ENCODE measurements at places on chromosomes 2 and 18.

DNA sequence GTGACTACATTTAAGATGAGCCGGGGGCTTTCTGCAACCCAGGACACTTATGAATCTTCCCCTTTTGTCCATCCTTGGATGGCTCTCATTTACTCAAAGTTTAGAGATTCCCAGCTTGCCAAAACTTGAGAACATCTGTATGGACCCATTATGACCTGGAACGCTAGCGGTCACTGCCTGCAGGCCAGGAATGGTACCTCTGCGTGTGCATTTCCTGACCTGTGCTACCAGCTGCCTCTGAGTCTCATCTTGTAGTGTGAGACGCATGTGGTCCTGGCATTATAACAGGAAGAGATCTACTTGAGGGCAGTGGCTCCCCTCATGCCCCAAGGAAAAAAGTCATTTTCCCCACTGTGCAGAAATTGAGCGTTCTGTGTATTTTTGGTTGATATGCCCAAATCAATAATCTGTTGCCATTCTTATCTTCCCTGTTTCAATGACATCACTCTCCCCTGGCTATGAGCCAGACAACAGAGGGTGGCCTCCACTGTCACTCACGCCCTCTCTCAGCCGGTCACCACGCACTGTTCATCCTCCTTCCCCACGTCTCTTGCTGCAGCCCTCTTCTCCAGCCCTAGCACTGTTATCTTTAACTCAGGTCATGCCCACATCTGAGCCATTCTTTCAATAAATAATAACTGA, 28.5 kb upstream of the NPAS2 start:
- H3K27ac ChIP-seq: no peak overlapping the region
- no peaks in the 10 kb centered on the region for H3K36me3 ChIP-seq
- peak; percentile 62 for DNase-seq

DNA sequence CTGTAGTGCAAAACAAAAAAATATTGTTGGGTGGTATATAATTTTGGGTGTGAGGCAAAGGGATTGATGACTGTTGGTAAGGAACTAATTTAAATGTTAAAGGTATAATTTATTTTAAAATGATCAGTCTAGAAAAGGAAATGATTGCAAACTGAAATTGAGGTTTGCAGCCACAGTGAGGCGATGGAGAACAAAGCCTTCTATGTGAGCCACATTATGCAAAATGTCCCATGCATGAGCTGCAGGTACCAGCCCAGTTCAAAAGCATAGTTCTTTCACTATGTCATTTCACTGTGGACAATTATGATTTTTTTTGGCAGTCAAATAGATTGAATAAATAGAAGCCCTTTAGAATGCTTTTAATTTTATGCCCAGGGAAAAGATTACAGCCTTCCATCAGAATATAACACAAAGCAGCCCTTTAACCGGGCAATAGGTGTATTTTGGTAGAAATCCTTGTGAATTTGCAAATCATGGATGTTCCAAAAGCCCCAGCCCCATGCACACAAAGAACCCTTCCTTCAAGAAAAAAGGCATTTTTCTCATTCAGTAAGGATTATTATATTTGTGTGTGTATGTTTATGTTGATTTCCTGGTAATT, 1.7 kb downstream of the MAP2 start:
- no peaks in the 10 kb centered on the region for H3K36me3 ChIP-seq
- H3K27ac ChIP-seq: no peak overlapping the region
- peaks cover 17% of the 10 kb centered on the region for H3K4me1 ChIP-seq
- peak; percentile 15 for DNase-seq

DNA sequence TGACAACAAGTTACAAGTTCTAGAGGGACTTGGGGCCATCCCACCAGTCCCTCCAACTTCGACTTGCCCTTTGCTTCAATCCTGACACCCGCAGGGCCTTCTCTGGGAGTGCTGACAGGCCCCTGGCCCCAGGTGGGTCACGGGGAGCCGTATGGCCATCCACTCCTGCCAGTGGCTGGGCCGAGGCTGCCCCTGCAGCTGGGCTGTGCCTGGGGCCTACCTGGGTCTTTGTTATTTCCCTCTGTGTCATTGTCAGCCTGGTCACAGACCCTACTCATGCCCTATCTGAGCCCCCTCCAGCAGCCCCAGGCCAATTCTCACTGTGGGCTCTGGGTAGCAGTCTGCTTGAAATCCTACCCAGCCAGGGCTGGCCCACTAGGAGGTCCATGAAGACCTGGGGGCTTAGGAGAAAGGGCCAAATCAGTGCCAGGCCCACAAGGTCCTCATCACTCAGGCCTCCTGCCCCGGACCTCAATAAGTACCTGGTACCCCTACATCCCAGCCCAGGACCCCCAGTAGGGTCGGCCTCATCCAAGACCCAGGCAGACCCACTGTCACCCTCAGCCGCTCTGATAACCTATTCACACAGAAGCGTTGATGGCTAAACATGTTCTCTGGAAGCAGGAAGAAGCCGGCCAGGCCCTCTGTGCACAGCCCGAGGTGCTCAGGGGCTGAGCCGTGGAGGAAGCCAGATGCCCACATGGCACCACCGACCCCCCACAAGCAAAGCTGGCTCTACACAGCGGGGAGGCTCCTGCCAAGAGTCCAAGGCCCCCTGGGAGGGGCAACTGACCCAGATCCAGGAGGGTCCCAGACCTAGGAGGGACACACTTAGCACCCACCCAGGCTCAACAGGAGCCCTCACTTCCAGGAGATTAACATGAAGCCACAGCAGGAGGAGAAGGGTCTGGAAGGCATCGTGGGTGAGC, 57.7 kb downstream of the BIN1 start:
- no peaks in the 10 kb centered on the region for H3K27me3 ChIP-seq
- no peaks in the 10 kb centered on the region for H3K4me1 ChIP-seq
- DNase-seq: peak; percentile 16
- no peak overlapping the region for H3K27ac ChIP-seq
- no peak overlapping the region for H3K4me3 ChIP-seq
- H3K36me3 ChIP-seq: peaks cover 19% of the 10 kb centered on the region

- peaks cover 16% of the 10 kb centered on the region for H3K4me1 ChIP-seq
- no peaks in the 10 kb centered on the region for H3K36me3 ChIP-seq
- H3K27me3 ChIP-seq: no peaks in the 10 kb centered on the region
- no peak overlapping the region for H3K4me3 ChIP-seq
- H3K27ac ChIP-seq: no peak overlapping the region
Observed at GRCh38 chr2:113822087-113822815, 65.8 kb upstream of the SLC35F5 start.

- no peak for DNase-seq
- no peak overlapping the region for H3K4me3 ChIP-seq
- no peaks in the 10 kb centered on the region for H3K4me1 ChIP-seq
- H3K36me3 ChIP-seq: no peaks in the 10 kb centered on the region
Observed at GRCh38 chr18:66630831-66631230, 26.9 kb upstream of the CDH19 start.

- H3K27ac ChIP-seq: no peak overlapping the region
- peaks cover 6% of the 10 kb centered on the region for H3K4me1 ChIP-seq
- no peaks in the 10 kb centered on the region for H3K36me3 ChIP-seq
Observed at GRCh38 chr18:58067601-58068000, 23.6 kb downstream of the NEDD4L start.

DNA sequence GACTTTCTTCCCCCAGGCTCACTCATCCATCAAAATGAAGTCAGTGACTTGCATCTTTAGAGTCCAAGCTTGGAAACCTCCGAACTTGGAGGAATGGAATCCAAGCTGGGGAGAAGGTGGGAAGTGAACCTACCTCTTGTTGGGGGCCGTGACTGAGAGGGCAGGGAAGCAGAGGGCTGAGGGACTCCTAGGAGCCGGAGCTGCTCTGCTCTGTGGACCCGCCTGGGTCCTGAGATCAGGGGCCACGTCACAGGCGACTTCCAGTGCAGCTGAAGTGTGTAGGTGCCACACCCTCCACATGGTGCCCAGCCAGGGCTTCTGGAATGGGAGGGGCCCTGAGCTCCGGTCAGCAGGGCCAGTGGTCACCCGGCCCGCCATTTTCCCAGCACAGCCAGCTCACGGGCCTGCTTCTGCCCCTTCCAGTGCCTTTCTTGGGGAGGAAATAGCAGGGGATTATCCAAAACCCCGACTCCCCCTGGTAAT, 63.4 kb upstream of the OTOS start:
- H3K27me3 ChIP-seq: no peaks in the 10 kb centered on the region
- no peaks in the 10 kb centered on the region for H3K4me1 ChIP-seq
- H3K4me3 ChIP-seq: no peak overlapping the region
- H3K27ac ChIP-seq: no peak overlapping the region

GRCh38 chr2:148596018-148596417, 48.5 kb upstream of the EPC2 start:
- no peak for DNase-seq
- no peak overlapping the region for H3K27ac ChIP-seq
- H3K27me3 ChIP-seq: no peaks in the 10 kb centered on the region

- no peaks in the 10 kb centered on the region for H3K4me1 ChIP-seq
- no peak for DNase-seq
- no peak overlapping the region for H3K4me3 ChIP-seq
- H3K27me3 ChIP-seq: peaks cover 5% of the 10 kb centered on the region
Observed at GRCh38 chr2:233122541-233122940, 62.4 kb downstream of the INPP5D start.

- no peak overlapping the region for H3K4me3 ChIP-seq
- no peaks in the 10 kb centered on the region for H3K4me1 ChIP-seq
- no peak overlapping the region for H3K27ac ChIP-seq
Observed at GRCh38 chr18:36108196-36108595, 20.9 kb downstream of the SLC39A6 start.

DNA sequence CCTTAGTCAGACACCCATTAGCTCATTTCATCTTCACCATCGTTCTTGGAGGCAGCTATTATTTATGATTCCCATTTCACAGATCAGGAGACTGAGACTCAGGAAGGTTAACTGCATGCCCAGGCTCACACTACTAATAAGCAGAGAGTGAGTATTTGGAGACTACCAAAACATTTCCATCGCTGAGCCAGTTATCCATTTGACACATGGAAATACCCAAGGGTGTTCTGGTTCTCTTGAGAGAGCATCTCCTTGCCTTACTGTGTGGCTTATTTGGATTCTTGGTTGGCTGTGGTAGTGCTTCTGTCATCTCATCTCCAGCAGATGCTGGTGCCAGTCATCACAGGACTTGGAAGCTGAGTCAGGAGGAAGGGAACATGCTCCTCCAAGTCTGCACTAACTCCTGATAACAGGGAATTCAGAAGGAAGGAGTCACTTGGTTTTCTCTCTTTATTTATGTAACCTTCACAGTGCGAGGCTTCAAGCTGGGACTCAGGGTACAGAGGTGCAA, 55.2 kb downstream of the RASGRP3 start:
- H3K36me3 ChIP-seq: no peaks in the 10 kb centered on the region
- DNase-seq: no peak
- H3K4me1 ChIP-seq: no peaks in the 10 kb centered on the region
- H3K4me3 ChIP-seq: no peak overlapping the region

DNA sequence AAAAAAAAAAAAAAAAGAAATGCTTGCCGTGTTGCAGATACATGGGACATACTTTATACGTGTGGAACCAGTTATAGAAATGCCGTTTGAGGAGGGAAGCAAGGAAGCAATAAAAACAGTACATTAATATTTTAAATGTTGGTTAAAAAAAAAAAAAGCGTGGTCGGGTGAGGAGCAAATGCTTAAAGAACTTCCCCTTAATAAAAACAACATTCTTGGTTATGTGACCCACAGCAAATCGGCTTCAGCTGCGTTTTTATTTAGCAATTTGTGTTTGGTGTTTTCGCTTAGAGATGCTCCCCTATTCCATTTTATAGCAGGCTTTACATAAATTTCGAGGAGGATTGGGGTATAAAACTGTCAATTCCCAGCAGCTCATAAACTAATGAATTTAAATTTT, 223.6 kb downstream of the LRRTM1 start:
- H3K27ac ChIP-seq: no peak overlapping the region
- no peak for DNase-seq
- H3K27me3 ChIP-seq: no peaks in the 10 kb centered on the region
- H3K4me3 ChIP-seq: no peak overlapping the region

- DNase-seq: peak; percentile 28
- no peak overlapping the region for H3K4me3 ChIP-seq
- no peaks in the 10 kb centered on the region for H3K27me3 ChIP-seq
- H3K36me3 ChIP-seq: no peaks in the 10 kb centered on the region
Observed at GRCh38 chr2:20071397-20072383, 20.3 kb upstream of the LAPTM4A start.

DNA sequence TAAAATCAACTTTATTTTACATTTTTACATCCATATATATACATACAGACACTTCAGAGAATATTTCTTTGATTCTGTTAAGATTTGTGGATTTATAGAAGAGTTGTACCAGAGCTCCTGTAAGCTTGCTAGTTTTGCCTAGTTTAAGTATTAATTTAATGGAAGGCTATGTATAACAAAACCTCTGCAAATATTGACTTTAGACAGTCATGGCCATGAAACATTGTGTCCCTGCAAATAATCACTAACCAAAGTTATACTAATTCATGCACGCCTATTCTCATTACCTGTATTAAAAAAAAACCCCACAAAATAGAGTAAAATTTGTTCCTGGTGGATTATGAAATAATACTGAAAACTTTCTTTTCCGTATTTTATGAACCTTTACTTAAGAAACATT, 379.3 kb downstream of the CTNNA2 start:
- no peak for DNase-seq
- H3K27me3 ChIP-seq: no peaks in the 10 kb centered on the region
- no peak overlapping the region for H3K4me3 ChIP-seq
- H3K36me3 ChIP-seq: no peaks in the 10 kb centered on the region

DNA sequence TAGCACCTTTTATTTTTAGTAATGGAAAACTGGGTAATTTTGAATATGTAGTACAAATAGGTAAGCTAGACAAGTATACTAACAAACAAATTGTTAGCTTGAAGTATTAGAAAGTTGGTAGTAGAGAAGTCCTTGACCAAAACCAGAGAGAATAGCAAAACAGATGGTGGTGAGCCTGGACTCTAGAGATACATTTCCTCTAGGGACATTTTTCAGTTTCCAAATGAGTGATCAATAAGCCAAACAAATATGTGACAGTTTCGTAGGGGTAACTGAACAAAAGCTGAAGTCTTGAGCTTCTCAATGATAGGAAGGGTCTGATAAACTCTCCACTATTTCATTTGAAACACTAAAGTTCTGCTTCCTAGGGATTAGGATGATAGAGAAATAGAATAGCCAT, 692.0 kb upstream of the FAM98A start:
- no peak for DNase-seq
- H3K27ac ChIP-seq: no peak overlapping the region
- no peaks in the 10 kb centered on the region for H3K36me3 ChIP-seq
- no peak overlapping the region for H3K4me3 ChIP-seq
- no peaks in the 10 kb centered on the region for H3K4me1 ChIP-seq

DNA sequence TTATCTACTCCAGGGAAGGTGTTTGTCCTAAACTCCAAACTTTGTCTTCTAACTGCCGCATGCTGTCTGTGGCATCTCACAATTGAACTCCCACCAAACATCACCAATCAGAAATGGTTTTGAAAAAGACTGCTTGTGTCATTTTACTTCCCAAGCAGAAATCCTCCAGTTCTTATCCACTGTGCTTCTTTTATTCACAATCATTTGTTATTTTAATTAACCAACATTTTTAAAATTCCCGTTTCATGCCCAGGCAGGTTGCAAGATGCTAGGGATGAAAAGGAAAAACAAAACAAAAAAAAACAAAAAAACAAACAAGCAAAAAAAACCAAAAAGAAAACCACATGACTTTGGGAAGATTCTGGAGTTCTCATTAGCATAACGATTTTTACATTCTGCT, 63.5 kb upstream of the RAB27B start:
- DNase-seq: no peak
- no peaks in the 10 kb centered on the region for H3K27me3 ChIP-seq
- H3K36me3 ChIP-seq: no peaks in the 10 kb centered on the region

All from adrenal gland (tissue), 19 donors.